ENCODE measurements at places on chromosomes 16 and 17.

DNA sequence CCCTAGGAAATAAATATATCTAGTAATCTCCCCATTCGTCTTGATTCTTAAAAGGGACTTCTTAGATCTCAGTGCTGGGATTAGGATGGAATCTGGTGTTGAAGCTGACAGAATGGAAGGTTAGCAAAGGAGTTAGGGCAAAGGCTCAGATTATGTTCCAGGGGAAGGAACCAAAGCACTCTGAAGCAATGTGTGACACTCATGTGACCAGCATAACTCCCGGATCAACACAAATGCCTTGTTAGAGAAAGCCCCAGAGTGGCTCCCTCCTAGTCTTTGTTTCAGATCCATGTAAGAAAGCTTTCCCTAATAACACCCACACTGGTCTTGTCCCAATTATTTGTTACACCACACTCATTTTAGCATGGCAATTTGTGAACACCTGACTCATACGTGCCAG, 62.6 kb upstream of the ERN1 start:
- no peak for DNase-seq

GRCh38 chr17:43521389-43521788, 24.8 kb downstream of the ETV4 start:
- no peak for DNase-seq

DNA sequence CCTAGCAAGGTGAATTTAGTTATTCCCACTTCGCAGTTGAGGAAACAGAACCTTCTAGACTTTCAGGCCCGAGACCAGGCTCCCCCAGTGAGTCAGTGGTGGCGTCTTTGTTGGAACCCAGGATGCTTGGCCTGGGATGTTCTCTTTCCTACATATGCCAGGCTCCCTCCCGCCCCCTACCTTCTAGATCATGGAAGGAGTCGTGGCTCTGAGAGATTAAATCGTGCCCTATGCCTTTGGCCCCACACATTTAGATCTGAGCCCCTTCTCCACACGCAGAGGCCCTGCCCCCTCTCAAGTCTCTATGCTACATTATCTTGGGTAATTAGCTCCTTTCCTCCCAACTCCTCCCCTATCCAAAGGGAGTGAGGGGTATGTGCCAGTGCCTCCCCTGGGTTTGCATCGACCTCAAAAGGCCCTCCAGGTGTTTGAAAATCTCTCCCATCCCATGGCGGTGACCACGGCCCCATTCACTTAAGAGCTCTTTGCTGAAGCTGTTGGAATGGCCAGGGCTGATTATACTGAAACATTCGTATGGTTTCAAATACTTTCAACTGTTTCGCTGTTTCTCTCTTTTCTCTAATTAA, 3.0 kb downstream of the NGFR start:
- no peak for DNase-seq

GRCh38 chr17:58277107-58277801, 3.5 kb downstream of the MPO start:
- DNase-seq, result no peak

DNA sequence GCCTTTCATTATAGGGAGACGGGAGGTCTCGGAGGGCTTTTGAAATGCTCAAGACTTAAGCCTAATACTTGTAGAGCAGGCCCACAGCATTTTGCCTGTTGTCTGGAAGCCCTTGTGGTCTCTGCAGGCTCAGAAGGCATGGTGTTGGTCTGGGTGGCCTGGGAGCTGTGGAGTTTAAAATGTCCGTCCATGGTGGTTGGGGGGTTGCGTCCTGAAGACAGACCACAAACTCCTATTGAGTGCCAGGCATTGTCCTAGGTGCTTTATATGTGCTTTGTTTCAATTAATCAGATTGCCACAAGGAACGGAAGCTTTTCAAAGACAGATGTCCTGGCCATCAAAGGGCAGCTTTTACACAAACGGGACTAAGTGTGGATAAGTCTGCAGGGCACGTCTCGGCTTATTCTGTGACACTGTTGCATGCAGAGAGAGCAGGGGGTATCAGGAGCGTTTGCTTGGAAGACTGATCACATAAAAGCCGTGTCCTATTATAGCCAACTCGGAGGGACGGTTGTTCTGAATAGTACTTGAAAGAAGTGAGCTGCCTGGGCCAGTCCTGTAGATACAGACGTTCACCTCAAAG, 7.8 kb downstream of the NTN1 start:
- no peak for DNase-seq

DNA sequence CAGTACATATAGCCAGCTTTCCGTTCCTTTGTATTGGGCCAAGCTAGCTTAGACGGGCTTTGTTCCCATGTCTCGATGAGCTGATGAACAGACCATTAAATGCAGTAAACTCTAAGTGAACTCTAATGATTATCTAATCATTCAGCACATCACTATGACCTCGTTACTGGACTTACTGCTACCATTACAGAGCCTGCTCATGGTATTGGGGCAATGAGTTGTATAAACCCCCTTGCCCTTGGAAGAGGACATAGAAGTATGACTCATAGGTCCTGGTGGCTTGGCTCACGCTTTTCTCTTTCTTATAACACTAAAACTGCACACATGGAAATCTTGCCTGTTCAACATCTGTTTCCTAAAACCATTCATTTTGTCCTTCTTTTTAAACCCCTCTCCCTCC, 93.6 kb upstream of the DYNLRB2 start:
- no peak for DNase-seq

DNA sequence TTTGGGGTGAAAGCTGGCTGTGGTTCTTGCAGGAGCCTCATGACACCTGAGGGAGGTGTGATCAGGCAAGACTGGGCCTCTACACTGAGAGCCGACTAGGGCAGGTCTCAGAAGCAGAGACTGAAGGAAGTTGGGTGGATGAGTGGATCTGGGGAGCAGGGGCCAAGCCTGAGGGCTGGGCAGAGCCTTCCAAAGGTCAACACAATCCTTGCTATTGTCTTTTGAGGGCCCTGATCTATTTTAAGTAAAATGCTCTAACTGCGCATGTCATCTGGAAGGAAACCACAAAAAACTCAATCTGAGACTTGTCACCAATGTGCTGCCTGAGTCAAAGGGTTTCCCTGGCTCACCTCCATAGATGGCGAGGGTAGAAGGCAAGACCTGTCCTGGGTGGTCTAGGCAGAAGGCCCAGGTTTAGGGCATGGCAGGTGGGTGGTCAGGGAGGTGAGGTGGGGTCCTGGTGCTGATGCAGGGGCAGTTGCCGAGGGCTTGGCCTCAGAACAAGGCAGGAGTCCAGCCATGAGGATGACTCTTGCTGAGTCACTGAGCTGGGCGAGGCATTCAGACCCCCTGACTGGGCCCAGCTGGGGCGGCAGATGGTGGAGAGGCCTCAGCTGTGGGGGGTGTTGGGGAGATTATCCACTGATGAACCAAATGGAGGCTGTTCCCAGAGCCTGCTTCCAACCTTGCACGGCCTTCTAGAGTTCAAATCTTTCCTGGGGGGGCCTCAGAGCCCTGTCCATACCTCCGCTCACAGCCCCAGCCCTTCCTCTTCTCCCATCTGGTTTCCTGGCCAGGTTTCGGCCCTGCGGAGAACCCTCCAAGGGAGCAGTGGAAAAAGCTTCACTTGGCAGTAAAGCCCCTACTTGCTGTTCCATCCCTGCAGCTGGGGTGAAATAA, 5.1 kb downstream of the MVP start:
- no peak for DNase-seq

DNA sequence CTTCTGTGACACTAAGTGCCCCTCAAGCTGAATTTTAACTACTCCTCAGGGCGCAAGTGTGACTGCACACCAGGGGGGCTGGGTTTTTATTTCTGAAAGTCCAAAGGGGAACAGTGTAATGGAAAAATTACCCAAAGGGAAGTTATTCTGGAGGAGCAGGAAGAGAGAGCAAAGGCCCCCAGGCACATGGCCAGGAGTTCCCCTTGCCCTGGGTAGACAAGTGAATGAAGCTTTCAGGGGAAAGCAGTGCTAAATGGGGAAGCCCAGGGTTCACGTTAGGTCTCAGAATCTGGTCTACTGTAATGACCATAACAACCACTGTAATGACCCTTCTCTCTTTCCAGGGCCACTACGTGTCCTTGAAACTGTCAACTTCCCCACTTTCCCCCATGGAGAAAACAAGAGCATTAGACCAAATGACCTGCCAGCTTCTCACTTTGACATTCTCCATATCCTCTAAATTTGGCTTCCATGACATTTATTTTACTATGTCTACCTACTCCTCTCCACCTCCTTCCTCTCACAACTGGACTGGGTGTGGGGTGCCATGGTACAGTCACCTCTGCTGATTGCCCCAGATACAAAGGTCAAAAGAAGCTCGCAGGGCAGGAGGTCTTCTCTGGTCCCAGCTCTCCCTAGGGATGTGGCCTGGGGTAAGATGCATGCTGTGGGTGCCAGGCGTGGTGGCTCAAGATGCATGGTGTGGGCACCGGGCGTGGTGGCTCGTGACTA, 34.1 kb upstream of the MMP2 start:
- DNase-seq, result no peak

GRCh38 chr17:71188811-71189492, 931.9 kb upstream of the SOX9 start:
- no peak for DNase-seq

- no peak for DNase-seq
Observed at GRCh38 chr16:31875112-31875803, 1.7 kb downstream of the ZNF267 start.

GRCh38 chr17:17448076-17448475, 28.7 kb upstream of the MED9 start:
- no peak for DNase-seq

- DNase-seq, result no peak
Observed at GRCh38 chr16:87734644-87735043, 31.1 kb downstream of the KLHDC4 start.

GRCh38 chr17:60086818-60087591, 8.3 kb upstream of the HEATR6 start:
- no peak for DNase-seq

DNA sequence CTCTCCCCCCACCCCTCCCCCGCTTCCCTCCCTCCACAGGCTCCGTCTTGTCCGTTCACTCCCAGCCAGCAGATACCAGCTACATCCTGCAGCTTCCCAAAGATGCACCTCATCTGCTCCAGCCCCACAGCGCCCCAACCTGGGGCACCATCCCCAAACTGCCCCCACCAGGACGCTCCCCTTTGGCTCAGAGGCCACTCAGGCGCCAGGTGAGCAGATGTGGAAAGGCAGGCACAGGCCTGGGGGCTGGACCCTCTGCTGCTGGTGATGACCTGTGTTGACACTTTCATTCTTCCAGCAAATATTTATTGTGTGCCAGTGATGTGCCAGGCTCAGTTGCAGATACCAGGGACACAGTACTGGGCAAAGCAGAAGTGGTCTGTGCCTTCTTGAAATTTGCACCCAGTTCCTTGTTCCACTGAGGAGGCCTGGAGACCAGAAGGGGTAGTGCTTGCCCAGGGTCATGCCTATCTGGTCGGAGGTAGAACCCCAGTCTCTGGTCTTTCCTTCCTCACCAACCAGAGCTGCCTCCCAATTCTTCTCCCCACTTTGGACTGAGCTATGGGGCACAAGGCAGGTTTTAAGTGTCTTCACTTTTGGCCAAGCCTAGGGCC, 10.3 kb upstream of the ABCC3 start:
- no peak for DNase-seq

- no peak for DNase-seq
Observed at GRCh38 chr16:55120826-55121225, 190.2 kb downstream of the IRX5 start.

- no peak for DNase-seq
Observed at GRCh38 chr17:32496395-32497073, 9.7 kb downstream of the CDK5R1 start.

GRCh38 chr17:16986391-16986790, 14.5 kb upstream of the TNFRSF13B start:
- no peak for DNase-seq

- no peak for DNase-seq
Observed at GRCh38 chr16:47284999-47285398, 141.3 kb upstream of the NETO2 start.

DNA sequence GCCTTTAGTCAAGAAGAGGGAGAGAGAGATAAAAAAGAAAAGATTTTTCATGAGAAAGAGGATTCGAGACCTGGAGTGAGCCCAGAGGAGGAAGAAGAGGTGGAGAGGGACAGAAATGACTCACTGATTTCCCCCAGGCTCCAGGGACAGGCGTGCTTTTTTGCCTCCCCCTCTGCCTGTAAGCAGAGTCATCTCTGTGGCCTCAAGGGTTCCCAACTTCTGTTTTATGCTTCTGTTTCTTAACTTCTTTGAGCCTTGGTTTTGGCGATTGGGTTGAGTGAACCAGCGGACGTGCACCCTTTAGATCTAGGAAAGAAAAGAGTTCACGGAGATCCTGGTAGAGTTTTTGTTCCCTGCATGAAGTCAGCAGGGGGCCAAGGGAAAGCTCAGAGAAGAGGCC, 147.9 kb upstream of the NOL11 start:
- no peak for DNase-seq

GRCh38 chr17:35018814-35019213, 38.5 kb downstream of the LIG3 start:
- no peak for DNase-seq
